DMS153 (cell line): ENCODE measurements at places on chromosomes 5 and 9.

GRCh38 chr5:158756871-158757270 lies 342.8 kb downstream of the EBF1 start:
- DNase-seq = no peak

DNA sequence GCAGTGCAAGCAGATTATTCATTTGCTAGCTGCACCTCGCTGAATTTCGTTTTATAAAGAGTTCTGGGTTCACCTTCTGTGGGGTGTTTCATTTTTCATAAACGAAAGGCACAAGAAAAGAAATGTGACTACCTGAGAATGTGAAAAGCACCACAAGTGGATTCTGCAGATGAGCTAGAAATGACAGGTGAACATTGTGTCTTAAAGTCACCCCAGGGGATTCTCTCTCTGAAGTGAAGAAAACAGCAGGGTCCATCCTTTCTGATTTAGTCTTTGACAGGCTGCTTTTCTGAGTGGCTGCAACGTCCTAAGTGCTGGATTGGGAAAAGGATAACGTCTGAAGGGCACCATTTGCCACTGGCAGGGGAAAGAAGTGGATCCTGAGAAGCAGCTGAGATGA lies 469.3 kb downstream of the SPATA31D1 start:
- no peak for DNase-seq

DNA sequence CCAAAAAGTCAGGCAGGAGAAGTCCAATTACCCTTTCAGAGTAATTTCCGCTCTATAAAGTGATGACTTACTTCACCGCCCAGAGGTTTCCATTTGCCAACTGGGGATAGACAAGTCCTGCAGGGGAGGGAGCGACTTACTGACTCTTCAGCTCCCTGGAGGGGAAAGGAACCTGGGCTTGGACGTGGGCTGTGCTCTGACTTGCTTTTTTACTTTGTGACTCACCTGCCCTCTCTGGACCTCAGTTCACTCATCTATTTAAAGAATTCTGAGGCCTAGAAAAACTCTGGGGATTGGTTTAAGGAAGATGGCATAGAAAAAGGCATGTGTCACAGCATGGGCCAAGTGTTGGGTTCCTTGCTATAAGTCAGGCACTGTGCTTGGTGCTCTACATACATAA lies 180.4 kb upstream of the TRIM32 start:
- DNase-seq = no peak

GRCh38 chr5:154194345-154195329 lies 4.1 kb downstream of the GALNT10 start:
- DNase-seq = no peak

DNA sequence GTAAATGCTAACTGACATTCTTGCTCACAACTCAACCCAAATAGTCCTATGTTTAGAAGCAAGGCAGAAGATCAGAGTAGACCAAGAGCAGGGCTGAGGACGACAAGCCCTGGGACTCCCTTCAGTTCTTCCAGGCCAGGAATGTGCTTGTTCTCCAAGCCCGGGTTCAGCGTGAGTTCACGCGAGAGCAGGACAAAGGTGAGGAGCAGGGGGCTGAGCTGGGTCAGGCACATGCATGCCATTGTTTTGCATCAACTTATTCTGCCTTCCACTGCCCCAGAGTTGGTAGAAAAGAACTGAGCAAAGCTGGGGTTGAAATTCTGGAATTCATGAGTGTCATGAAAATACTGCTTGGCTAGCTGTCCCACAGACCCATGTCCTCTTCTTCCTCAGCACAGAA lies 206.5 kb downstream of the PAX5 start:
- no peak for DNase-seq

DNA sequence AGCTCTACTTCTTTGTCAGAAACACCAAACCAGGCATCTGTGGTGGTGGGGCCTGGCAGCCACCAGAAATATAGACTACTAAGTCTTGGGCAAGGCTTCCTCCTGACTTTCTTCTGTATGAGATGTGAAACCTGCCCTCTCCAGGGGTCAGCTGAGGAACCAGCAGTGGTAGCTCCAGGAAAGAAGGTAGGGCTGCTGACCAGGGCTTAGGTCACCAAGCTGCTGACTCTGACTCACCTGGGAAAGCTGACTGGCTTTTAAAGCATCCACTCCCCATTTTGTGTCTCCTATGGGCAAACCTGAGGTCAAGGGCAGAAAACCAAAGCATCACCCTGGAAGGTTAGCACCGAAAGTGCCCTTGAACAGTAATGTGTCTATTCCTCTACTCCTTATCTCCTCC lies 10.4 kb upstream of the SH3TC2 start:
- no peak for DNase-seq

GRCh38 chr5:117888688-117889087 lies 1099.7 kb downstream of the DTWD2 start:
- no peak for DNase-seq

DNA sequence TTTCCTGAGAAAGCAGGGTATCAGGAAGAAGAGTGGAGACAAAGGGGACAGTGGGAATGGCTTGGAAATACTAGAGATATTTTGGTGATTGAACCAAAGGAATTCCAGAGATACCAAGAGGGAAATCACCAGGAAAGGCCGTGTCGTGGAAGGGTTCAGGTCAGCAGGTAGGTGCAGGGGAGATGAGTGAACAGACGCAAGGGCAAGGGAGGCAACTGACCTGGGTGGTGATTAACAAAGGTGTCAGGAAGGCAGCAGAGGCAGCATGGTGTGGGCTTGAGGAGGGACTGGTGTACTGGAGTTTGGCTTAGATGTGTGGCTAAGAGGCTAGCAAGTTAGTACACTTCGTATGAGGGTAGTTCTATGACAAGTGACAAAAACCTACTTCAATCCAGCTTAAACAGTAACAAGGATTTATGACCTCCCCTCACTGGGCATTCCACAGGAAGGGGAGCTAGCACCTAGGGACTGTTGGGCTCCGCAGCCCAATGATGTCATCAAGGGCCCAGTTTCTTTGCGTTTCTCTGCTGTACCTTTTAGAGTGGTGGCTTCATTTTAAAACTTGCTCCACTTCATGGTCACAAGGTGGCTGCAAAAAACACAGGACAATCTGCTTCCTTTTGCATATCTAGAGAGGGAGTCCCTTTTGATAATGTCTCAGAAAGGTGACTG lies 37.0 kb downstream of the INIP start:
- no peak for DNase-seq

DNA sequence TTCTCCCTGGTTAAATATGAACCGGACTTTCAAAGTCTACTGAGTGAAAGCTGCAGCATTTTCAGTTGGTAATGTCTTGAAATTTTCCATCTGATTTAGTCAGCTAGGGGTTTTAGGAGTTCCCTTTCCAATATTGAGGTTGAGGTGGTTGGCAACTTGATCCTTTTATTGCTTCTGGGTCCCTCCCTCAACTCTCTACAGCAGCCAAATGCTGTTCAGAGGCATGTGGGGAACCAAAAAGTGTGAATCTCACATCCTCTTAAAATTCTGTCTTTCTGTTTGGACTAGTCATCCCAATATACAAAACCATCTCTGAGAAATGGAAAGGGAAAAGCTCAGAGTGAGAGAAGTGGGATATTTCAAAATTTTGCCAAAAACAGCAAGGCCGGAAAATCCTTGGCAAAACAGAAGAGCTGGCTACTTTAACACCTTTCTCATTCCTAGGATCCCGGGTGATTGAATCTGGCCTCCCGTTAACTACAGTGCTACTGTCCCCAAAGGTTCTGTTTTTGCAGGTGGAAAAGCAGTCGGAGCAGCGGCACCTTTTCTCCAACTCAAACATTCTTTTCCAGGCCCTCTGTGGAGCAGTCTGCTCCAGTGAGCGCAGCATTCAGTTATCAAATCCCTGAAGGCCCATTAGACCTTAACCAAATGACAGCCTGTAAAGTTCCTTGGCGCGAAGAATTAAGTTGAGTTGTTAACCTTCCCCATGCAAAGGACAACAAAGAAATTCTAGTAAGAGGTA lies 345.9 kb upstream of the NUDT12 start:
- no peak for DNase-seq

DNA sequence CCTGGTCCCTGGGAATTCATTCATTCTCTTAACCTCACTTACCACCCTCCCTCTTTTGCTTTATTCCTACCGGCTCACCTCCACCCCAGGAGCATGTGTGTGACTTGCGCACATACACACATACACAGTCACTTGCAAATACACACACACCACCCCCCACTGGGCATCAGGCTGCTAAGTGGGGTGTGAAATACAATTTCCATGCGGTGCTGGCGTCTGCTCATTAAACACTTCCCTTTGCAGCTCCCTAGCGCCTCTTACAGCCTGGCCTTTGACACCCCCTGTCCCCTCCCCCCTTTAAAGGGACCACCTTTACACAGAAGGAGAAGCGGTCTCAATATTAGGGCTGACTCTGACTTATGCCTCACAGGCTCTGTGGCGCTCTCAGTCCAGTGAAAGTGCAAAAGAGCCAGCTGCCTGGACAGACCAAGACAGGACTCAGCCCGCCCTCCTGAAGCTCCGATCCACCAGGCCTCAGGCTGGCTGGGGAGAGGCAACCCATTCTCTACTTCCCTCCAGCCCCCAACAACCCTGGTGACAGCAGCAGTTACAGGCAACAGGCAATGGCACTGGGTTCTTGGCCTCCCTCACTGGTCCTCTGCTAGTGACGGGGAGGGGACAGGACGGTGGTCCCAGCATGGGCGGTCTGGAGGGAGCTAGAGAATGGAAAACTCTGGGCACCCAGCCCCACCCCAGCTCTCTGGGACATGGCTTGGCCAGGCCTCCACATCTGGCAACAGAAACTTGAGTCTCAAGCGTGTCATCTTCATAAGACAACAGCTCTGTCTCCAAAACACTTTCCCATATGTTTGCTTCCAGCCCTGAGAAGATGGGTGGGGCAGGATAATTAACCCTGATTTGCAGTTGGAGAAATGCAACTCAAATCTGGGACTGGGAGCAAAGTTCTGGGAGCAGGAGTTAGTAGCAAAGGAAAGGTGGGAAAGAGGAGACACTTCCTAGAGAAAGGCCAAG lies 12.0 kb downstream of the ENHO start:
- no peak for DNase-seq

- DNase-seq = no peak
Measured at GRCh38 chr5:59732301-59732700, 161.2 kb downstream of the PDE4D start.

DNA sequence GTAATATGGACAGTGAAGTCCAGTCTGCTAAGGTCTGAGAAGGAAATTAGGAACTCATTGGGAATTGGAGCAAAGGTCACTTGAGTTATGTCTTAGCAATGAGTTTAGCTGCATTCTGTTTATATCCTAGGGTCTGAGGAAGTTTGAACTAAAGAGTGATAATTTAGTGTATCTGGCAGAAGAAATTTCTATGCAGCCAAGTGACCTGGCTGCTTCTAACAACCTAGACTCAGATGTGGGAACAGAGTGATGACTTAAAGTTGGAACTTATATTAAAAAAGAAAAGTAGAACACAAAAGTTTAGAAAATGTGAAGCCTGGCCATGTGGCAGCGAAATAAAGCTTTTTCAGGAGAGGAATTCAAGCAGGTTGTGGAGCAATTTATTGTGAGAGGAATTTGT lies 106.2 kb downstream of the PRDM9 start:
- no peak for DNase-seq

GRCh38 chr9:124940521-124940893 lies 376 bp downstream of the GOLGA1 start:
- no peak for DNase-seq

GRCh38 chr9:15420796-15421195 lies 1.9 kb upstream of the SNAPC3 start:
- no peak for DNase-seq

- no peak for DNase-seq
Measured at GRCh38 chr5:936149-937144, 43.8 kb downstream of the TRIP13 start.

GRCh38 chr9:120718316-120718715 lies 4.0 kb upstream of the MEGF9 start:
- no peak for DNase-seq

- no peak for DNase-seq
Measured at GRCh38 chr9:129351058-129351641, 173.1 kb upstream of the IER5L start.

DNA sequence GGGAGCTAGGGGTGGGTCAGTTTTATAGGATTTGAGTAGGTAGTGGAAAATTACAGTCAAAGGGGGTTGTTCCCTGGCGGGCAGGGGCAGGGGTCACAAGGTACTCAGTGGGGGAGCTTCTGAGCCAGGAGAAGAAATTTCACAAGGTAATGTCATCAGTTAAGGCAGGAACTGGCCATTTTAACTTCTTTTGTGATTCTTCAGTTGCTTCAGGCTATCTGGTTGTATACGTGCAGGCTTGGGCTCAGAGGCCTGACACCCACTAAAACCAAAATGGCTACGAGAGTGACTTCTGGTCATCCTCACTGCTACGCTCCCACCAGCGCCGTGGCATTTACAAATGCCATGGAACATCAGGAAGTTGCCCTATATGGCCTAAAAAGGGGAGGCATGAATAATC lies 20.7 kb upstream of the NXNL2 start:
- no peak for DNase-seq
